HCT116 (cell line): ENCODE measurements at places on chromosomes 3 and 15. TPM values are rescaled to one million over a fixed set of nuclear protein-coding genes. Genes with fewer than 3 reads are reported as not detected.

The APOD gene
- 0.76 TPM for total RNA-seq

The MEX3B gene
- 1.9 TPM for total RNA-seq

The KY gene
- not detected for total RNA-seq

The PEX5L gene
- not detected for total RNA-seq

The AMT gene
- total RNA-seq: 4.8 TPM

The C3orf22 gene
- not detected for total RNA-seq

The TERC gene
- total RNA-seq: 47.0 TPM

DNA sequence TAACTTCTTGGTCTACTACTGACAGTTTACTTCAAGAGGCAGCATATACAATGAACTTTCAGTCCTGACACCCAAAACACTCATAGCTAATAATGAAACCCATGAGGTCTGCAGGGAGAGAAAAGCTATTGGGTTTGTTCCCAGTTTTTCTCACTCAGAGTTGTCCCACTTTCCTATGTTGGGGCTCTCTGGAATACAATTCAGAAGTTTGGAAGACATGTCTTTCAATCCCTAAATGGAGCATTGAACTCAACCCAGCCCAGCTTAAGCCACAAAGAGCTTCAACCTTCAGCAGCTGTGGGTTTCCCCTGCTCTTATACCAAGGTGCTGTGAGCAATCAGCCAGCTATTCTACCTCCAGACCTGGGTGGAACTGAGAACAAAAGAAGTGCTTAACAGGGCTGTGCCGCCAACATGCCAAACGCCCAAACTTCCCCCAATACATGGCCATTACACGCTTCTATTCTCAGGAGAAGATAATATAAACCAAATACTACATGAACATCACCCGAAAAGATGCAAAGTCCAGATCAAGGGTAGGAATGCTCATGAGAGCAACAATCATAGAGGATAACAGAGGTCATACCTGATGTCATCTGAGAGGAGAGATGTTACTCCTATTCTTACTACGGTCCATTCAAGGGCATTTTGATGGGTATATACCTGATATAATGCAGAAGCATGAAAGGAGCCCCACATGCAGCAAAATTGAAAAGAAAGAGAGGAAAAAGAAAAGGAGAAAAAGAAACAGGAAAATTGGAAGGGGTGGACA, 131.2 kb upstream of the TGFBR2 start:
- no peak for DNase-seq
- H3K27ac ChIP-seq: no peak overlapping the region
- H3K36me3 ChIP-seq: no peaks in the 10 kb centered on the region
- no peaks in the 10 kb centered on the region for H3K27me3 ChIP-seq

GRCh38 chr3:11690863-11691766, 47.4 kb upstream of the VGLL4 start:
- no peak for DNase-seq
- no peak overlapping the region for H3K27ac ChIP-seq
- no peaks in the 10 kb centered on the region for H3K36me3 ChIP-seq
- H3K27me3 ChIP-seq: no peaks in the 10 kb centered on the region

GRCh38 chr15:98363416-98363815, 284.9 kb upstream of the IGF1R start:
- no peak overlapping the region for H3K4me3 ChIP-seq
- H3K27ac ChIP-seq: no peak overlapping the region
- no peak for DNase-seq
- H3K27me3 ChIP-seq: no peaks in the 10 kb centered on the region
- H3K36me3 ChIP-seq: no peaks in the 10 kb centered on the region

- H3K27ac ChIP-seq: no peak overlapping the region
- no peaks in the 10 kb centered on the region for H3K36me3 ChIP-seq
- no peak overlapping the region for H3K4me3 ChIP-seq
Measured at GRCh38 chr3:141649871-141650270, 88.2 kb upstream of the RNF7 start.

DNA sequence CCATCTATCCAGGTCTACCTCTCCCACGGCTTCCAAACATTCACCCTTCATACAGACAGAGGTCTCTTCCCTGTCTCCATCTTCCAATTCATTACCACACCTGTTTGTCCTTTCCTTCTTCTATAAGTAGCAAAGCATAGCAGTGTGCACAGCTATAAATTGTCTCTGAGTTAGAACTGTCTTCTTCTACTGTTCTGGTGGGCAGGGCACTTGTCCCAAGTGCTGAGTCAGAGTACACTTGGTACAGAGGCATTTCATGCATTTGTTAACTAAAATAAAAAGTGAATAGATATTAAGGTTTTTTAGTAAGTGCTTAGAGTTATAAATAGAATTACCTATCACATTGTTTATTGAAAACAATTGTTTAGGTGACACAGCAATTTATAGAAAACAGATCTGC, 150.1 kb upstream of the CCDC54 start:
- H3K27ac ChIP-seq: no peak overlapping the region
- no peaks in the 10 kb centered on the region for H3K36me3 ChIP-seq
- DNase-seq: no peak
- H3K4me3 ChIP-seq: no peak overlapping the region
- no peaks in the 10 kb centered on the region for H3K27me3 ChIP-seq

- no peak for DNase-seq
- H3K4me1 ChIP-seq: no peaks in the 10 kb centered on the region
- no peaks in the 10 kb centered on the region for H3K27me3 ChIP-seq
- H3K4me3 ChIP-seq: no peak overlapping the region
- no peaks in the 10 kb centered on the region for H3K36me3 ChIP-seq
Measured at GRCh38 chr15:95761501-95762165, 568.9 kb upstream of the NR2F2 start.

- H3K4me3 ChIP-seq: no peak overlapping the region
- no peak for DNase-seq
- no peaks in the 10 kb centered on the region for H3K36me3 ChIP-seq
Measured at GRCh38 chr3:176780766-176781165, 416.5 kb downstream of the TBL1XR1 start.

GRCh38 chr15:44327578-44327977, 39.1 kb downstream of the GOLM2 start:
- no peak for DNase-seq
- H3K27me3 ChIP-seq: no peaks in the 10 kb centered on the region
- H3K4me1 ChIP-seq: no peaks in the 10 kb centered on the region
- H3K27ac ChIP-seq: no peak overlapping the region

GRCh38 chr3:14913071-14913925, 34.1 kb upstream of the NR2C2 start:
- no peak for DNase-seq
- no peaks in the 10 kb centered on the region for H3K4me1 ChIP-seq
- H3K36me3 ChIP-seq: no peaks in the 10 kb centered on the region
- no peak overlapping the region for H3K27ac ChIP-seq

DNA sequence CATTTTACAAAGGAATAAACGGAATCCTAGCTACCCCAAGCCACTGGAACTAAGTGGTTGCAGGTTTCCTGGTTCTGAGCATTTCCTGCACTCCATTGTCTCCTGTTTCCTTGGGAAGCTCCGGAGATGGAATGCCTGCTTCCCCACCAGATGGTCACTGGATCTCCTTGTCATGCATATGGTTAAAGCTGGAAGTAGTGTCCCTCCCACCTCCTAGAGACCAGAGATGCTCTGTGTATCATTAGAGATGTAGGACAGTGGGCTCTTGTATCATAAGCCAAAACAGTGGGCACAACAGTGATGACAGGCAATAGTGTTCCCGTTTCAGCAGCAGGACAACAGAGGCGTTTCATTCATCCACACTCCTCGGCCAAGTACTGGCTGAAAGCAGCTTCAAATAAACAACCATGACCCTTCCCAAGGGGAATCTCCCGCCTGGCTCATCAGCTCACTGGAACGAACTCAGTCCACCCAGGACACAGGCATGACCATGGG, 136.2 kb upstream of the EIF1B start:
- H3K27ac ChIP-seq: no peak overlapping the region
- H3K36me3 ChIP-seq: no peaks in the 10 kb centered on the region
- no peak overlapping the region for H3K4me3 ChIP-seq

- no peaks in the 10 kb centered on the region for H3K36me3 ChIP-seq
- DNase-seq: no peak
- H3K27ac ChIP-seq: no peak overlapping the region
Measured at GRCh38 chr3:125379483-125379882, 4.4 kb upstream of the ZNF148 start.

GRCh38 chr3:42264399-42265058, 1.5 kb downstream of the CCK start:
- no peaks in the 10 kb centered on the region for H3K27me3 ChIP-seq
- H3K4me1 ChIP-seq: peaks cover 6% of the 10 kb centered on the region; the same call in 1 of the 2 replicates
- H3K4me3 ChIP-seq: no peak overlapping the region
- no peaks in the 10 kb centered on the region for H3K36me3 ChIP-seq
- no peak for DNase-seq

- no peaks in the 10 kb centered on the region for H3K27me3 ChIP-seq
- H3K4me3 ChIP-seq: no peak overlapping the region
- no peaks in the 10 kb centered on the region for H3K36me3 ChIP-seq
- H3K4me1 ChIP-seq: no peaks in the 10 kb centered on the region
Measured at GRCh38 chr3:70833239-70833960, 521.0 kb upstream of the MDFIC2 start.

- H3K4me1 ChIP-seq: no peaks in the 10 kb centered on the region
- no peaks in the 10 kb centered on the region for H3K27me3 ChIP-seq
- H3K27ac ChIP-seq: no peak overlapping the region
- H3K36me3 ChIP-seq: peaks cover 9% of the 10 kb centered on the region
- DNase-seq: no peak
Measured at GRCh38 chr15:39589193-39589814, 8.4 kb downstream of the THBS1 start.

DNA sequence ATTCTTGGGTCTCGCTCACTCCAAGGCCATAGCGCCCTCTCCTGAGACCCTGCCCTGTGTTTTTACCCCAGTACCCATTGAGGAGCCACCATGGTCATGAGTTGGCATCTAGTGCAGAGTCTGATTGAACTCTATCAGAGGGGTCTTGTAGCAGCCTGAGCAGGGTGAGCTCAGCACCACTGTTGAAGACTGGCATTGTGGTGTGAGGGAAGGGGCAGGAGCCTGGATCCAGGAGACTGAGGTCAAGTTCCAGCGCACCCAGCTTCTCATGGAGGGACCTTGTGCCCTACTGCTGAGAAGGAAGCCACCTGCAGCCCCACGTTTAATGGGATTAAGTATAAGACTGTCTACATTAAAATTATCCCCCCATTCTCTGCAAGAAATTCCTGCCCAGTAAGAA, 65.8 kb upstream of the LARS2 start:
- H3K36me3 ChIP-seq: no peaks in the 10 kb centered on the region
- H3K27me3 ChIP-seq: peaks cover 7% of the 10 kb centered on the region; the same call in 1 of the 2 replicates
- H3K4me3 ChIP-seq: no peak overlapping the region
- no peaks in the 10 kb centered on the region for H3K4me1 ChIP-seq

- H3K4me1 ChIP-seq: no peaks in the 10 kb centered on the region
- no peaks in the 10 kb centered on the region for H3K36me3 ChIP-seq
- no peaks in the 10 kb centered on the region for H3K27me3 ChIP-seq
- no peak for DNase-seq
- no peak overlapping the region for H3K4me3 ChIP-seq
Measured at GRCh38 chr3:188468662-188469061, 314.7 kb downstream of the LPP start.

DNA sequence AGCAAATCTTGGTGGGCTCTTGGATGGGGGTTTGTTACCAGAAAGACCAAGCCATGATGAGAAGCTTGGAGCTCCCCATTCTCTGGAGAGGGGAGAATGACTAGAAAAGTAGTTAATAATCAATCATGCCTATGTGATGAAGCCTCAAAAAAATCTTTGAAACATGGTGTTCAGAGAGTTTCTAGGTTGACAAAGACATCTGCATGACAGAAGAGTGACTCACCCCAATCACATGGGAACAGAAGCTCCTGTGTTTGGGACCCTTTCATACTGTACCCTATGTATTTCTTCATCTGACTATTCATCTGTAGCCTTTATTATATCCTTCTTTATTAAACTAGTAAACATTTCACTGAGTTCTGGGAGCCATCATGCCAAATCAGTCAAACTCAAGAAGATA, 87.4 kb downstream of the BCHE start:
- no peak overlapping the region for H3K4me3 ChIP-seq
- H3K27me3 ChIP-seq: no peaks in the 10 kb centered on the region
- H3K4me1 ChIP-seq: no peaks in the 10 kb centered on the region
- no peak for DNase-seq

DNA sequence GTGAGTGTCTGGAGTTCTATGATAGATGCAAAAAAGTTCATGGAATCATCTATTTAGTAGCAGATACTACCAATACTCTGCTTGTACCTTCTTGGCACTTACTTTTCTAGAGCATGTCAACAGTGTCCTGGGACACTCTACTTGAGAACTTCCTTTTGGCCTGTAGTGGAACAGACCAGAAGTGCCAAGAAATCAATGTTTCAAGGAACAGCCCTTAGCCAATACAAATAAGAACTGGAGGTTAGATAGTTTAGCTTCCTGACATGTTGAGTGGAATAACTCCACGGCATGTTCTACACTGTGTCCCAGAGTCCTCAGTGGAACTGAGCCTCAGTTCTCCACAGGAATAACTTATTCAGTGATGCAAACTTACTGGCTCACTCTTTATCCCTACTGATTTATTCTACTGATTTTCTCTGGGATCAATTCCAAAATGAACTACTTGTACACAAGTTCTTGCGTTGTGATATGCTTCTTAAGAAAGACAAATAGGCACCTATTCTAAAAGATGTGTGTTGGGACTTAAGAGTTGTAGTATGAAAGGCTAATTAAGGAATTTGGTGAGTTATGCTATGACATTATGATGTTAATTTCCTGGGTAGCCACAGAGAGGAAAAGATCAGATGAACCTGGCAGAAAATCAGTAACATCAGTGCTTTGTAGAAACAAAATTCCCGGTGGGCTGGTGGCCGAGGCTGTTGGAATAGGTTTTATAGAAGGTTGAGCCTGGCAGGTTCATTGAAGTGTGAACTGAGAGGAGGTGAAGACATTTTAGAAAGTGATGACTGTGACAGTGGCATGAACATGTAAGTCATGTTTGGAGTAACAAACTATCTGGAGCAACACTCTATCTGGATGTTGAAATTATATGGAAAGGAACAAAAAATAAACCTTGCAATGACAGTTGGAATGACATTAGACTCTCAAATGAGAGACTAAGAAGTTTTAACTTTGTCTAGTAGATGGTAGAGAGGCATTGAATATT, 101.8 kb upstream of the RBMS3 start:
- no peak overlapping the region for H3K27ac ChIP-seq
- no peaks in the 10 kb centered on the region for H3K36me3 ChIP-seq
- DNase-seq: no peak
- H3K4me3 ChIP-seq: no peak overlapping the region
- peaks cover 11% of the 10 kb centered on the region for H3K4me1 ChIP-seq
- no peaks in the 10 kb centered on the region for H3K27me3 ChIP-seq
